Stimulated activated CD4-positive, alpha-beta T cell treated with anti-CD3 and anti-CD28 coated beads, Interleukin-2, amount 100 ng/mL, for 24 hours (primary cell): ENCODE measurements at places on chromosomes 7 and 10.

- DNase-seq = no peak
These were observed 1.8 kb downstream of the PALD1 start for GRCh38 chr10:70480239-70480861.

- DNase-seq = no peak
These were observed 90.5 kb downstream of the SGMS1 start for GRCh38 chr10:50533296-50533695.

- no peak for DNase-seq
These were observed 192.3 kb upstream of the AOAH start for GRCh38 chr7:36916619-36917018.

DNA sequence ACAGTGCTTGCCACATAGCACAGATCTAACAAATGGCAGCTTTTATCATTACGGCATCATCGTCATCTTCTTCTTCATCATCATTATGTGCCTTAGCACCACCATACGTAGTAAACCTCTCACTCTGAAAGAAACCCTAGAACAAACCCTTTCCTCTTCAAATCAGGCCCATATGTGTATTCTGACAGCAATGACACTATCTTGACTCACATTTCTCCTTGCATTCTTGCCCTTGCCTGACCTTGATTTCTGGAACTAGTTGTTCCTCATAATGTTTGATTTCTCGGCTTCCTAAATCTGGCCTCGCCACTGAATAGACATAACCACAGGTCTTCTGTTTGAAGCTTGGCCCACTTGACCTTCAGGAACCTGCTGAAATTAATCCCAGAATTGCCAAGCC is 115.3 kb downstream of the DGKI start:
- DNase-seq = no peak

DNA sequence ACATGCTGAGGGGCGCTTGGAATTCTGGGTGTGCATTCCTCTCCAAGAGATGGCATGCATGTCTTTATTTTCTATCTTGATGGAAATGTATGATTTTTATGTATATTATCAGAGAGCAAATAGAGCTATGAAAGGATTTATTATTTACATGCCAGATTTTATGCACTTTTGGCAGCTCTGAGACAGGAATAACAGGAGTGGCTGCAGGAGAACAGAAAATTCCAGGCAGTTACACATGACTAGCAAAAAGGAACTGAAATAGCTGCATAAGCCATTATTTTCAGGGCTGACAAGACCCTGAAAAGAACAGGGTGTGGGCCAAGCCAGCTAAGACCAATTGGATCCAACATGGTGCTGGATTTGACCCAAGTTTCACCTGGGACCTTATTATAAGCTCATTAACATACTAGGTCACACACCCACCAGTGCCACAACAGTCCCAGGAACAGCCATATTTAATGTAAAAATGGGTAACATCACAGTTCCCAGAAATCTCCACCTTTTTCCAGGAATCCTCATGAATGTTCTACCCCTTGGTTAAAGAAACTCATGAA is 43.2 kb upstream of the ACSL5 start:
- no peak for DNase-seq

- DNase-seq = no peak
These were observed 13.4 kb downstream of the C10orf71 start for GRCh38 chr10:49312246-49312869.

GRCh38 chr10:122112625-122113160 is 123.7 kb downstream of the TACC2 start:
- no peak for DNase-seq

DNA sequence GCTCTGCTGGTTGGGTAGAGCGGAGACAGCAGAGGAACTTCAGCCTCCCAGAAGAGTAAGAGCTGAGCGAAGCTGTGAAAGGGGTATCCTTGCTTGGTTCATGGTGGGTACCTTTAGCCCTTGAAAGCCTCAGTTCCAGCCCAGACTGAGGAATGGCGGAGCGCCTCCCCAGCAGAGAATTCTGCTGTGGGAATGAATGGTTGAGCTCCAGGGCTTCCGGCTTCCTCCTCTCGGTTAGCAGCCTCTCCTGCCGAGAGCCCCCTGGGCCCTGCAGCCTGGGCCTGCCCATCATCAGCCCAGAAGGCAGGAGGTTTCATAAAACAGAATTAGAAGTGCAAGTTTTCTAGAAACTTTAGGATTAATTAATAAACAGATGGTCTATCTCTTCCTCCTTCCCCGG is 79.9 kb upstream of the ANLN start:
- DNase-seq = no peak
